ENCODE measurements at places on chromosomes 4 and X.
A peak's percentile ranks its signal among the peaks of the same experiment; 100 is the strongest.

GRCh38 chr4:182465114-182465513, 221.9 kb downstream of the TENM3 start:
- DNase-seq, result no peak

DNA sequence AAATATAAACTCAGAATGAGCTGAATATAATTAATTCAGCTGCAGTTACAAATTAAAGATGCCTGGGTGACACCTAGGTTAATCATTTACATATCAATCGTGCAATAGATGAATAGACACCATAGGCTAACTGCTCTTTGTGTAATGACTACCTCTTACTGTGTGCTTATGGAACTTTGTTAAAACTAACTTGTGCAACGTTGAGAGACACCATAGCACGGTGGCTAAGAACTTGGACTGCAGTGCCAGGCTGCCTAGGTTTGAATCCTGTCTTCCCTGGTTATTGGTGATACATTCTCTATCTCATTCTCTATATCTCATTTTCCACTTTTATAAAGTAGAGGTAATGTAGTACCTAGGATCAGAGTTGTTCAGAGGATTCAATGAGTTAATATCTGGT, 46.9 kb downstream of the SMAD1 start:
- no peak for DNase-seq

DNA sequence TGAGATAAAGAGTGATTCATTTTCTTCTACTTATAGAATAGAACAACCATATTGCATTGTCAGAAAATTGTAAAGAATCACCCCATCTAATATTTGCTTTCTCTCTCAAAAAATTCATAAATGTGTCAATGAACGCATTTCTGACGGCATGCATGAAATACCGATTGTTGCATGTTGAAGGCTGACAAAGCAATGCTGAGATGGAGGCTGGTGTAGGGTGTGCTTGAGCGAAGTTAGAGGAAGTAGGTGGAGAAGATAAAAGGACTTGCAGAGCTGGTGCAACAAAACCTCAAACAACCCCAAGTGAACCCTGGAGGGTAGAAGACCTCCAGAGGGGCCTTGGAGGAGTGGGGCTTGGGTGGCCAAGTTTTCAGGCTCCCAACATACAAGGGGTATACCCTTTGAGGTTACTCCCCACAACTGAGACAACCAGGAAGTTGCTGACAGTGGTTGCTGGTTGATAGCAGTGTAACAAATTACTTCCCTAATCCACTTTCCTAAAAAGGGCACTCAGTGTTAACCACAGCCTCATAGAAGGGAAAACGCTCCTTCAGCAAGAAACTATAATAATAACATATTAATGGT, 452.7 kb downstream of the NLGN4X start:
- peak; percentile 73 for DNase-seq

GRCh38 chrX:72262077-72262476, 15.0 kb downstream of the RPS4X start:
- no peak for DNase-seq

DNA sequence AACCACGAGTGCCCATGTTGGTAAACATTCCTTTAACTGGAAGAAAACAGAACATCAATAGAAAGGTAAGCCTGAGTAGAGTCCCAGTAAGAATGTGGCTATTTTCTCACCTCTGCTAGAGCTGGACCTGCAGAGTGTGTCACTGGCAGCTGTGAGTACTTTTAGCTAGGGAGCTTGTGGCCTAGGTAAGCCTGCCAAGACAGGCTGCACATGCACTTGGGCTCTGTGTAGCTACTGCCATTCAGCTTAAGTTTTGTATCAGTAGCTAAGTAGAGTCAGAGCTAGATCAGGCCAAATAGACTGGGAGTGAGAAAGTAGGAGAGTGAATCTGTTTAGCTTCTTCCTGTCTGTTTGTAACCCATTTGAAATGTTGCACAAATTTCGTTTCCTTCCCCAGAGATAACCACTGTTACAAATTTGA, 35.3 kb downstream of the RBPJ start:
- DNase-seq, result no peak

DNA sequence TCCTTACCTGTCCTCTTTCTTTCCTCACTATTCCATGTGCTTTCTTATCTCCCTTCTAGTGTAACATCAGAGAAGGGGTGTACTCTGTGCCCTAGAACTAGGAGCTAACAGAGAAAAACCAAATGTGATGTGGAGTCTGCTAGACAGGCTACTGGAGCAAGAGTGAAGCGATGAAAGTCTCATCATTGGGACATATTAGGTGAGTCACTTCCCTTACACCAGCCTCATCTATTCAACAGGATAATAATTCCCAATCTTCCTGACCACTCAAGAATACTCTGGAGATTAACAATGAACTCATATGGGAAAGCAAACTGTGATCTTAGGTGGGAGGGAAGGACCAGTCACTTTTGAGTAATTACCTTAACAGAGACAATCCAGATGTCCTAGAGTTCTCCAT, 58.1 kb downstream of the RAB40A start:
- DNase-seq, result no peak

Data from GDM1 (cell line).